Astrocyte of the spinal cord (primary cell): ENCODE measurements at places on chromosomes 11 and 22.

DNA sequence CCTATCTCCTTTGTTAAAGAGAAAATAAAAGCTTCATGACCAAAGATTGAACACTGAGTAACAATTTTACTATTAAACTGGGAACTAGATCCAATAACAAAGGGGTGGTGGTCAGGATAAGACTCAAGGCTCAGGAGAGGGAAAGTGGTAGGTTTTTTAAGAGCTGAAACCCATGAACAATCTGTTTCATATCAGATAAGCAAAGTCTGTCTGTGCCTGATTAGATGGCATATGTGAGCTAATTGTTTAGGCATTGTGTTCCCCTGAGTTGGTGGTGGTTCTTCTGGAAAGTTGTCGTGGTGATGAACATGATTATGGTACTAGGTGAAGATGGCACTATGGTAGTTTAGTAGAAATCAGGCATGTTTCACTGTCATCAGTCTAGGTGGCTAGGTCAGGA lies 24.4 kb downstream of the USP47 start:
- no peak for DNase-seq

DNA sequence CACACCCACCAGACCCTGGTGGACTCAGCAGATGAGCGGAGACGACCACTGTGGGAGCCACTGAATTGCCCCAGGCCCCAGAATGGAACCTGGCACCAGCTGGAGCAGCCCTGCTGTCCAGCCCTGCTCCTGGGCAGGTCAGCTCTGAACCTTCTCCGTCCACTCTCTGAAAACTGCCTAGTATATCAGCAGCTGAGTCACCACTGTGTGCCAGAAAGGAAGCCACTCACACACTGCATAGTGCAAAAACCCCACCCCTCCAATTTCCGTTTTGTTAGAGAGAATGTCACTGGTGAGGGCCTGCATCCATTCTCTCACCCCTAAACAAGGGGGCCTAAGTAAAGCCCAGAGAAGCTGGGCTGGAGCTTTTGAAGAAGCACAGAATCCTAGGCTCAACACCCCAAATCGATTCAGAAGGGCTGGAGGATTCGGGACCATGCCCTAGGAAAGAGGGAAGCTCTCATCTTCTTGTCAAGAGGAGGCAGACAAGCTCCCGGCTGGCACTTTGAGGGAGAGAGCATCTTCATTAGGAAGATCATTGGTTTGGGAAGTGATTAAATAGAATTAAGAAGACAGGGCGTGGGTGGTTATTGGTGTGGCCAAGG lies 44.5 kb downstream of the GALNT18 start:
- DNase-seq: peak; percentile 15

DNA sequence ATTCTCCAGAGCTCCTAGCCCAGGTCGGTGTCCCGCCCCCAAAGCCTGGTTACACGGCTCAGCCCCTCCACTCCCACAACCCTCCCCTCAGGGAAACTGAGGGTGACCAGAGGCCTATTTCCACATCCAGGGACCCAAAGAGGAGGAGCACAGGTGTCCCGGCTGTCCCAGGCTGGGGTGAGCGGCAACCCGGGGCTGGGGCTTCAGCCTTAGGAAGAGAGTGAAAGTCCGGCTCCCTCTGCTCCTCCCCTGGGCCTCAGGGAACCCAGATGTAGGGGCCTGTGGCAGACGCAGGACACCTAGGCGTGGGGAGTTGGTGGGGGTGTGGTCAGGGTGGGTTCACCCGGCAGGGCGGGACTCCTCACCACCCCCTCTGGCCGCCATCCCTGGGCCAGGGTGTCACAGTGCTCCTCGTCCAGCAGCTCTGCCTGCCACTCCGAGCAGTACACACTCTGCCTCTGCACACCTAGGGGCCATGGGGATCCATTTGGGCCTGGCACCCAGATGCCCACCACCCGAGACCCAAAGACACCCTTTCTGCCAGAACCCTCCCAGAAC lies 63.1 kb downstream of the ARFGAP3 start:
- no peak for DNase-seq

DNA sequence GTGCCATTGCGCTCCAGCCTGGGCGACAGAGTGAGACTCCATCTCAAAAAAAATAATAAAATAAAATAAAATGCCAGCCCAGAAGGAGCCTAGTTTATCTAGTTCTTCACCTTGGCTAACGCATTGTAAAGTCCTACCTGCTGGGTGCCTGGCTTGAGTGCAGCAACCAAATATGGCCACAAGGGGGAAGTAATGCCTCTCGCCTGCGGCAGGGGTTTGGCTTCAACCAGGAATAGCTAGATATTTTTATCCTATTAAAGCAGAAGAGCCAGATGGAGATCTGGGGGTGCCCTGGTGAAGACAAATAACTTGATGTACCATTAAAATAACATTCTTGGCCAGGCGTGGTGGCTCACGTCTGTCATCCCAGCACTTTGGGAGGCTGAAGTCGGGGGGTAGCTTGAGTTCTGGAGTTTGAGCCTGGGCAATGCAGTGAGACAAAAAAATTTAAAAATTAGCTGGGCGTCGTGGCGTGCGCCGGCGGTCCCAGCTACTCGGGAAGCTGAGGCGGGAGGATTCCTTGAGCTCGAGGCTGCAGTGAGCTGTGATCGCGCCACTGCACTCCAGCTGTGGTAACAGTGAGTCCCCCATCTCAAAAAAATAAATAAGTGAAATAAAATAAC lies 20.6 kb upstream of the PLEKHB1 start:
- DNase-seq: peak; percentile 69

GRCh38 chr11:61918938-61919704 lies 1.8 kb upstream of the RAB3IL1 start:
- no peak for DNase-seq

DNA sequence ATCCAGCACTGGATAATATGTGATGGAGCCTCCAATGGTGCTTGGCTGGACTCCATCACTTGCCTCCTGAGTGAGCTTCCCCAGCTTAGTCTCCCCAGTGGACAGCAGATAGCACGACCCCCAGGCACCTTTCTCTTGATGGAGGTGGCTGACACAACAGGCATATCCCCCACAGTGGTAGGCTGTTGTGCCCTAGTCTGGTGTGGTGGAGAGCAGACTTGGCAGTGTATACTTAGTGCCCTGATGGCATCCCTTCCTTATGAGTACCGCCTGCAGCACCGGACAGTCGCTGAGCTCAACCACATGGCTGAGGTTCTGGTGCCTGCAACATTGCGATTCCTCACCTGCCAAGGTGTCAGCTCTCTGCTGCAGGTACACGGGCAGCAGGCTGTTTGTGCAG lies 50.1 kb downstream of the DNHD1 start:
- DNase-seq: no peak

DNA sequence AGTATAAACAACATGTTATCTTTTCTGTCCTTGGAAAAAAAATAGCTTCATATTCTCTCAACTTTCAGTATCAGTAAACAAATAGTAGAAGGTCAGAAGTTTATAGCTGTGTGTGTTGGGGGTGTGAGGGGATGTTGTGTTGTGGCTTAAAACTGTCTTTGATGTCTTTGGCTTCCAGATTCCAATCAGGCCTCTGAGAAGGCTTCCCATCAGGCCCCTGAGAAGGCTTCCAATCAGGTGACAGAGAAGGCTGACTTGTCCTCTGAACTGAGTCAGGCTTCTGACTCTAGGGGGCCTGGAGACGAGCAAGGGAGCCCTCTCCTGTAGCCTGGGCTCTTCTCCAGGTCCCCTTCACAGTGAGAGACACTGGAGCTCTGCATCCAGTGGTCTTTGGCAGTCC lies 9.3 kb downstream of the MTFP1 start:
- DNase-seq: no peak

- no peak for DNase-seq
These were observed 76.1 kb downstream of the C11orf58 start for GRCh38 chr11:16814410-16815046.

- DNase-seq: peak; percentile 29
These were observed 10.4 kb downstream of the SPATA19 start for GRCh38 chr11:133834682-133835592.

DNA sequence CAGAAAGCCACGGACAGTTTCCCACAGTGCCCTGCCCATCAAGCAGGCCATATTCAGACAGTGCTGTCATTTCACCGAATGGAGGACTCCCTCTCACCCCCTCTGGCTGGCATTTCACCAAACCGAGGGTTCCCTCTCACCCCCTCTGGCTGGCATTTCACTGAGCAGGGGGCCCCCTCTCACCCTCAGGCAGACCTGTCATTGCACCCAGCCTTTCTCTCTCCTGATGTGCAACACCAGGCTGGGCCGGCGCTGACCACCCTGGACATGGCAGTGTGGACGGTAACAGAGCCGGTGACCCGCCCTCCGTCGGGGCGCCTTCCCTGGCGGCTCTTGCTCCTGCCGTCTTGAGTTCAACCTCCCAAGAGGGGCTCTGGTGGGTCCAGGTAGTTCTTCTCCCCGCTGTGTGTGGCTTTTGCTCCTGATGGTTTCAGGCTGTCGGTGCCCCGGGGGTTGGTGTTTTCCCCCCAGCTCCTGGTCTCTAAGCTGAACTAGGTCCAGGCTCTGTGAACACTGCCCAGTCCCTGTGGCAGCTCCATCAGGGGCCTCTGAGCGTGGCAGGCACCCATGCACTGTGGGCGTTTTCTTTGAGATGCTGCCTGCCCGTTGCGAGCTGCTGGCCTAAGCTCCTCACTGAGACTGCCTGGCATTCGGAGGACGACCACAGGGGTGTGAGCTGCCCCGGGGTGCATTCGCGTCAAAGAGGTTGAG lies 46.9 kb downstream of the SMIM38 start:
- no peak for DNase-seq

DNA sequence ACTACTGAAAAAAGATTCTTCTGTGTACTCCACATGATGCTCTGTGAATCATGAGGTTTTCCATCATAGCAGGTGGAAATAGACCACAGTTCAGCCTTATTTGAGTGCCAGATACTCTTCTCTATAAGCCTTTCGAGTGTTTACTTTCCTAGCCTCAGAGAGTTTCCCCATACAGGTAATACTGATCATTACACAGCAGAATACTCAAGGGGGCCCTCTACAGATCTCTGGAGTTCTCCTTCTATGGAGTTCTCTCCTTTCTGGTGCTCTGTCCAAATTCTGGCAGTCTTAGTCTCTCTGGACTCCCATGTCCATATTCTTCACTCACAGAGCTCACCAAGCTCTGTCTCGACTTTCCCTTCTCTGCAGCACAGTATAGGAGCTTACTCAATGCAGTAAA lies 175.7 kb upstream of the CARD18 start:
- no peak for DNase-seq

GRCh38 chr11:58446294-58446693 lies 4.3 kb upstream of the OR5B12 start:
- DNase-seq: no peak

GRCh38 chr11:124878759-124879492 lies 13.7 kb downstream of the ROBO3 start:
- no peak for DNase-seq

DNA sequence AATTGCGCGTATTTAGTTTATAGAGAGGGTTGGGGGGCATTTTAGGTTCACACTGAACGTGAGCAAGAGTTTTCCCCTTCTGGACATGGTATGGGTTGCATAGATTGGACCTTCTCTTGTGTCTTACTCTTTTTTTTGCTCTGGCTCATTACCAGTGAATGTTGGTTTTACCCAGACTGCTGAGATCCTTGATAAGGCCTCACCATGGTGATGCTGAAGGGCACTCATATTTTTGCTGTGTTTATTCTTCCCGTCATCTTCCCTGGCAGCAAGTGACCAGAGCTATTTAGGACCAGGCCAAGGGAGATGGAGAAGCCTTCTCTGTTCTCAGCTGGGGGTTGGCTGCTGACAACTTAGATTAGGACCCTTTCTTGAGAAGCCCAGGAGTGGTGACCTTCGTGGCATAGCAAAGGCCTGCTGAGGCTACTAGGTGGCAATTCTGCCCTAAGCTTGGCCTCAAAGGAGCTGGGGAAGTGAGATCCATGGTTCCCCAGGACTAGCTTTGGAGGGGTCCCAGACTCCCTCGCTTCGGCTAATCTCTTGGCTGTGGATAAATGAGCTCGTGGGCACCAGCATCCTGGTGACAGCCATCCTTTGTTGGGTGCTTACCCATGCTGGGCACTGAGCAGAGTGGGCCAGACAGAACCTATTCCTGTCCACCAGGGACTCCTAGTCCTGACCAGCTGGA lies 47.3 kb downstream of the GRIK4 start:
- no peak for DNase-seq

- DNase-seq: no peak
These were observed 24.6 kb downstream of the PPM1F start for GRCh38 chr22:21928048-21928447.

GRCh38 chr11:92278791-92279433 lies 54.3 kb downstream of the FAT3 start:
- DNase-seq: no peak

DNA sequence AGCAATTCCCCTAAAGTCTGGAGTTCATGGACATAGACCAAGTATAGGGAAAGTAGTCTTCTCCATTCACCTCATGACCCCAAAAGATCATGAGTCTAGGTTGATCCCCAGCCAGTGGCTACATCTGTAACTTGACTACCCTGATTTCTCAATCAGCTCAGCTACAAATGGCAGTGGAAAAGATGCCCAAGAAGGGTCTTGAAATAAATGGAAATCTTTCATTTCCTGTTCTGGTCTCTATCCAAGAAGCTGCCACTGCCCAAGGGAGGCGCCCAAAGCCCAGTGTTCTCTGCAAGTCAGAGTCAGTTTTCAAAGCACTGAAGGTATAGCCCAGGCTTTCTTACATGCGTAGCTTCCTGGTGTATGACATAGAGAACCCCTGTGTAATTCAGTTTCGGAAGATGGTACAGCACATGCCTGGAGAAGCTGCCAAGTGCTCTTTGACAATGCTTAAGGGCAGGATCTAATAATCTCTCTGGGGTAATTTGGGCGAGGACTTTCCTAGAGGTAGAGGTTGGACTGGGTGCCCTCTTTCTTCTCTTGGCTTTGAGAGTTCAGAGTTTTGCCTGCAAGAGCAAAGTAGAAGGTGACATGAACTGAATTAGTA lies 101.1 kb downstream of the ADAMTS15 start:
- no peak for DNase-seq

- no peak for DNase-seq
These were observed 26.3 kb downstream of the SLC1A2 start for GRCh38 chr11:35393098-35393497.

DNA sequence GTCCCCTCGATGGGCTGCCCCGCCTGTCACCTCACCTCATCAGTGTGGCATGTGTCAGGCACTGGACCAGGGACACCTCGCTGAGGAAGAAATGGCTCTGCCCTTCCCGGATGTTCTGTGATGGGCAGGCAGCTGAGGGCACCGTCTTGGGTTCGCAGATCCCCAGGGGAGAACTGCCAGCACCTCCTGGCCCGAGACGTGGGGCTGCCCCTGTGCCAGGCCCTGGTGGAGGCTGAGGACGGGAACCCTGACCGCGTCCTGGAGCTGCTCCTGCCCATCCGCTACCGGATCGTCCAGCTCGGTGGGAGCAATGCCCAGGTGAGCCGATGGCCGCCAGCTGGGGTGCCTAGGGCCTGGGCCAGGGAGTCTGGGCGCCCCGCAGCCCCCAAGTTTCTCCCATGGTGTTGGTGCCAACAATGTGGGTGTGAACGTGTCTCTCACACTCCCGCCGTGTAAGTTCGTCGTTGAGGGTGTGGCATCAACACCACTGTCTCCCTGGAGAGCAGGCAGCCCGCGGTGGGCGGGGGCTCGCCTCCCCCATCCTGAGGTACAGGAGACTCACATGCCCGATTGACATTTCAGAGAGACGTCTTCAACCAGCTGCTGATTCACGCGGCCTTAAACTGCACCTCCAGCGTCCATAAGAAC lies 7.3 kb upstream of the GTSE1 start:
- DNase-seq: no peak
